ENCODE measurements at places on chromosomes 1 and 21.

DNA sequence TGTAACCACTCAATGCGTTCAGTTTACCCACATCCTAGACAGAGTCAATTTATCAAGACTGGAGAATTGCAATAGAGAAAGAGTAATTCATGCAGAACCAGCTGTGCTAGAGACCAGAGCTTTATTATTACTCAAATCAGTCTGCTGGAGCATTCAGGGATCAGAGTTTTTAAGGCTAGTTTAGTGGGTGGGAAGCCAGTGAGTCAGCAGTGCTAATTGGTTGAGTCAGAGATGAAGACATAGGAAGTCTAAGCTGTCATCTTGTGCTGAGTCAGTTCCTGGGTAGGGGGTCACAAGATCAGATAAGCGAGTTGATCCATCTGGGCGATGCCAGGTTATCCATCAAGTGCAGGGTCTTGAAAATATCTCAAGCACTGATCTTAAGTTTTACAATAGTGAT is 499.6 kb downstream of the MRPL39 start:
- DNase-seq: no peak

- no peak for DNase-seq
These were observed 35.4 kb upstream of the SAMD11 start for GRCh38 chr1:888297-888696.

DNA sequence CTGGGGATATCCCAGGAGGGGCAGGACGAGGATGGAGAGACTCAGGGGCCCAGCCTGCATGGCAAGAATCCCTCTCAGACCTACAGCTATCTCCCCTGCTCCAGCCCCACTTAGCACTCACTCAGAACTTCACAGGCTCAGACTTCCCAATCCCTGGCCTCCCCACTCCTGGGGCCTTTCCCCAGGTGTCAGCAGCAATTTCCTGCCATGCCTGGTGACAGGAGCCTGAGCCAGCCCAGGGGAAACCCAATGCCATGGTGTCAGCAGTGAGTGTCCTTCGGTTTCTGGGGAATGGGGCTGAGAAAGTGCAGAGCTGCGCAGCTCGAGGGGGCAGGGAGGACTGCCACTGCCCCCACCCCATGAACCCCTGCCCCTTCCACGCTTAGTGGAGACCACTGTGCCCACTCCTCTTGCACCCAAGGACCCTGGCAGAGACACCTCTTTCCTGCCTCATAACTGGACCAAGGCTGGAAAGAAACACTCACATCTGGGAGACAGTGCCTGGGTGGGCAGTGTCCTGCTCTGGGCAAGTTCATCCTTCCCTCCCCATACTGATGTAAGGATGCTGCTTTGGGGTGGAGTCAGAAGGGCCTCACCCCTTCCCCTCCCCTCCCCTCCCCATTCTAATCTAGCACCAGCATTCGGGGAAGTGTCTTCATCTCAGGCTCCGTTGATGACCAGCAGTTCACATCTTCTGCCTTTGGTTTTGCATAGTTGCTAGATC is 17.1 kb upstream of the UBL4B start:
- no peak for DNase-seq

DNA sequence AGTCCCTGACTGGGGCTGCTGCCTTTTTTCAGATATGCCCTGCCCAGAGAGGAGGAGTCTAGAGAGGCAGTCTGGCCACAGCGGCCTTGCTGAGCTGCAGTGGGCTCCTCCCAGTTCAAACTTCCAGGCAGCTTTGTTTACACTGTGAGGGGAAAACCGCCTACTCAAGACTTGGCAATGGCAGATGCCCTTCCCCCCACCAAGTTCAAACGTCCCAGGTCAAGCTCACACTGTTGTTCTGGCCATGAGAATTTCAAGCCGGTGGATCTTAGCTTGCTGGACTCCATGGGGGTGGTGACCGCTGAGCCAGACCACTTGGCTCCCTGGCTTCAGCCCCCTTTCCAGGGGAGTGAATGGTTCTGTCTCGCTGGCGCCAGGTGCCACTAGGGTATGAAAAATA is 18.3 kb upstream of the C1orf53 start:
- DNase-seq: no peak

- no peak for DNase-seq
These were observed 210.0 kb upstream of the FOXD3 start for GRCh38 chr1:63112155-63112900.

DNA sequence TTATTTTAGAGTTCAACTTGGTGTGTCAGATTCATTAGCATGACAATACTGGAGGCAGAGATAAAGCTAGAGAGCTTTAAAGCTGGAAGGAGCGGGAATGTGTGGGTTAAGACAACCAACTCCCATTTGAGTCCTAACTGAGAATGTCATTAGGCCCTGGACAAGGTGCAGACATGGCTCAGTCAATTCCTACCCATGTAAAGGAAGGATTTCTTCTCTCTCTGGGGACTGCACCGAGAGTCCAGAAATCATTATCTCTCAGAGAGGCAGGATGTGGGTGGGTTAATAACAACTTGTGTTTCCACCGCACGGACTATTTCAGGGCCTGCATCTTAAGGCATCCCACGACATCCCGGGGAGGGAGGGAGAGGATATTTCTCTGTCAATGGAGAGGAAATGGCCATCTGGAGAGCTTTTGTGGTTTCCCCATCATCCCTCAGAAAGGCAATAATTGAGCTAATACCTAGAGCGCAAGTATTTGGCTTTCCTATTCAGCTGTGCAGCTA is 46.7 kb upstream of the SARS1 start:
- DNase-seq: no peak

DNA sequence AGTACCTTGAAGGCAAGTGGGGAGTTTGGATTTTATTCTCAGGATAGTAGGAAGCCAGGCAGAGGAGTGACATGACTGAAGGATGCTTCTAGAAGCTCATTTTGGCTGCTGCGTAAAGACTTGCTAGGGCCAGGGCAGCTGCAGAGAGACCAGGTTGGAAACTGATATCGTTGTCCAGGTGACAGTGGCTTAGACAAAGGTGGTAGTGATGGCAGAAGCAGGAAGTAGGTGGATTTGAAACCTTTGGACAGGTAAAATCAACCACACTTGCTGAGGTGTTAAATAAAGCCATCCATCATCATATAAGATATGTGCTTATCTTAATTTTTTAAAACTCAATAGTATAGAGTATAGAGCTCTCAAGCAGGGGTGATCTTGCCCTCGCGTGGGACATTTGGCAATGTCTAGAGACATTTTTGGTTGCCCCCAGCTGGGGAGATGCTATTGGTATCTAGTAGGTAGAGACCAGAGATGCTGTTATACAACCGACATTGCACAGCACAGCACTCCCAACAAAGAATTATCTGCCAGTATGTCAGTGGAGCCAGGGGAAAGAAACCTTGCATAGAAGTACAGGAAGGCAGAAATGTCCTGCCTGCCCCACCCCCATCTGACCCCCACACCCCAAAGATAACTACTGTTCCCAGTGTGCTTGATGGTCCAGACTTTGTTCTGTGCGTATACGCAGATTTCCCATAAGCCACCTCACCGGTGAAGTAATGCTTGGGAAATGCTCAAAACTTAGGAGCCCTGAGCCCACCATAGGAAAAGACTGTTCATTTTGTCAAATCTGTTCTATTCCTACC is 31.1 kb downstream of the TMEM51 start:
- no peak for DNase-seq

GRCh38 chr1:43358121-43358745 is 548 bp upstream of the CDC20 start:
- no peak for DNase-seq

- DNase-seq: peak; percentile 39
These were observed 14.8 kb upstream of the NCMAP start for GRCh38 chr1:24540906-24541710.

- no peak for DNase-seq
These were observed 6.4 kb downstream of the IFNLR1 start for GRCh38 chr1:24180676-24181075.

- no peak for DNase-seq
These were observed 11.5 kb upstream of the TMEM51 start for GRCh38 chr1:15141935-15142539.

DNA sequence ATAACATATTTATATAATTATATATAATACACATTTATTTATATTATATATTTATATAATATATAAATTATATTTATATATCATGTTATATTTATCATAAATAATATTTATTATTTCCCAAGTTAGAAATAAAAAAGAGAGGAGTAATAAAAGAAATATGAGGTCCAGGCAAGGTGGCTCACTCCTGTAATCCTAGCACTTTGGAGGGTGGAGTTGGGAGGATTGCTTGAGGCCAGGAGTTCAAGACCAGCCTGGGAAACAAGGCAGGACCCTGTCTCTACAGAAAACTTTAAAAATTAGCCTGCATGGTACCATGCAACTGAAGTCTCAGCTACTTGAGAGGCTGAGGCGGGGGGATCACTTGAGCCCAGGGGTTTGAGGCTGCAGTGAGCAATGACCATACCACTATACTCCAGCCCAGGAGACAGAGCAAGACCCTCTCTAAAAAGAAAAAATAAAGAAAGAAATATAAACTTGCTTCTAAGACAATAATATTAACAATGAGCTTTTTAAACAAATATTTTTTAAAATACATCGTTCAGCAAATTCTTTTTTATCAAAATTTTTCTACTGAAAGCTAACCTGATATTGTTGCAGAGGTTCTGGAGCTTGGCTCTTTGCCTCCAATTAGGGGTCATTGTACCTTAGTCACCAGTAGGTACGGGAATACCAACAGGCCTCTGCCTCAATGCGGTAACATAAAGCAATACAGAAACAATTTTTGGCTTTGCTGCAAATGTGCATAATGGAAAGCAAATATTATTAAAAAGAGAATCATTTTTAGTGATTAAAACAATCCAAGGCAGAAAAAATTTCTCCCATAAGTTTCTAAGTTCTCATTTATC is 290.0 kb downstream of the SETD4 start:
- no peak for DNase-seq

- DNase-seq: no peak
These were observed 220.4 kb upstream of the CAMK1G start for GRCh38 chr1:209363112-209363511.

GRCh38 chr1:99230695-99231094 is 33.6 kb upstream of the PLPPR4 start:
- DNase-seq: no peak

DNA sequence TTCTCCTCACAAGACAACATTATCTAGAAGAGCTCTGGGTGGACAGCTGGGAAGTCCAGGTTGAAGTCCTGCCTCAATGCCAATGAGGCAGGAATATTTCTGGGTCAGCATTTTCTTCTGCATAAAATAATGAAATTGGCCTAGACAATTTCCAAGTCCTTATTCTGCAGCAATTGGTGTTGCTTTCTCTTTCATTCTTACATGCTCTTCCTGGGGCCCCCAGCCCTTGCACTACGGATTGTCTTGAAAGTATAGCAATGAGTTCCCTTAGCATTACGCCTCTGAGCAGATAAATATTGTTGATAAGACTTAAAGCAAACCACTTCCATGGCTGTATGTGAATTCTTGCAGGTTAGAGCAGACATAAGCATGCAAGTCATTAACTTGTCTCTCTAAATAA is 188.5 kb downstream of the TGFBR3 start:
- DNase-seq: peak; percentile 40

- peak; percentile 31 for DNase-seq
These were observed 143.0 kb downstream of the MRPL39 start for GRCh38 chr21:25464275-25464674.

- DNase-seq: no peak
These were observed 131.1 kb downstream of the GLUL start for GRCh38 chr1:182260516-182260915.

DNA sequence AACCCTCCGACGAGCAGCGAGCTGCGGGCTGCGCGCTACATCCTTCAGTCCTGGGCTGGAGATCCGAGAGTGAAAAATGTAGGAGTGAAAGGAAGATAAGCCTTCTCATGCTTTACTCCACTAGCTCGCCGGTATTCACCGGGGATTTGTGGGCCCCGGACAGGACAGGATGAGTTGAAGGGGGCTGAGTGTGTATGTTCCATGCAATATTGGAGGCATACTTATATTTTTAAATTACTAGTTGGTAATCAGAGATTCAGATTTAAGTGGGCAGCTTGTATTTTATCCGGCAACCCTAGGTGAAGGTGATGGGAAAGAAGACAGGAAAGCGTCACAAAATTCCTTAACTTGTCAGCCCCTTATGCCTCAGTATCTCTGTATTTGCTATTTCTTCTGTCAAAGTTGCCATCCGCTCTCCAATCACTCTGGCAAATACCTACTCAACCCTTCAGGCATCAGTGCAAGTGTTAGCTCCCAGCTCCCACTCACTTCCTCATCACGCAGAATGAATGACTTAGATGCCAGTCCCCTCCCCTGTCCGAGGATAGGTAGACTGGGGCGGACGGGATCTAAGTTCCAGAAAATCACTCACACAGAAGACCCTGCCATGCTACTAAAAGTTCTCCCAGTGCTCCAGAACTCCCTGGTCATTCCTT is 503 bp upstream of the PIGM start:
- DNase-seq: no peak

- DNase-seq: peak; percentile 73
These were observed 22.8 kb upstream of the TARS2 start for GRCh38 chr1:150464422-150464826.

DNA sequence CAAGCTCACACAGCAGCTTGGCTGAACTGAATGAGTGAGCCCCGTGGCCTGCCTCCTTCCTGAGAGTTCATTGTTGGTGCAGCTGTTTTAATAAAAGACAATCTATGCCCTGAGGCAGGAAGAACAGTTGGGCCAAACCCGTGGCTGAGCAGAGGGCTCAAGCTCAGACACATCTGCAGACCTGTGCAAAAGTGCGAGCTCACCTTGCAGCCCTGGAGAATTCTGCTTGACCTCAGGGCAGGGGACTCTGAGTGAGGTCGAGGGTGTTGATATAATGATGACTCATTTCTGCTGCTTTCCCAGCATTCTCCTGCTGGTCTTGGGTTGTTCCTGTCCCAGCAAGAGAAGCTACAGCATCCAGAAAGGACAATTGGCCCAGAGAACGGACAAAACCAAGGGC is 61.0 kb downstream of the ATP5PO start:
- DNase-seq: no peak

DNA sequence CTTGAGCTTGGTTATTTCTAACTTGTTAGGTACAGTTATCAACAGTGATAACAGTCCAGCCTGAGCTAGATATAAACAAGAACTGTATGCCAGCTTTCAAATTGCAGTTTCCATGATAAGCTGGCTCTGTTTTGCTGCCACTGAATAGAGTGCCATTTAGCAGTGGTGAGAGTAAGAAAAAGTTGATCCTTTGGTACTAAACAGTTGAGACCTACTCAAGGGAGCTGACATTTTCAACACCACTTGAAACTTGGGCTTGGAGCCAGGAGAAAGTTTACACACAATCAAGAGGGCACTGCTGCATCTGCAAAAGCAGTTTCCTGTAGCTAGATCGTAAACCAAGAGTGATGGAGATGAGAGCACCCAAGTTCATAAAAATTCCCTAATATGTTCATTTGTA is 131.3 kb downstream of the RGS7 start:
- DNase-seq: no peak

GRCh38 chr1:6989212-6990159 is 204.2 kb downstream of the CAMTA1 start:
- DNase-seq: no peak

DNA sequence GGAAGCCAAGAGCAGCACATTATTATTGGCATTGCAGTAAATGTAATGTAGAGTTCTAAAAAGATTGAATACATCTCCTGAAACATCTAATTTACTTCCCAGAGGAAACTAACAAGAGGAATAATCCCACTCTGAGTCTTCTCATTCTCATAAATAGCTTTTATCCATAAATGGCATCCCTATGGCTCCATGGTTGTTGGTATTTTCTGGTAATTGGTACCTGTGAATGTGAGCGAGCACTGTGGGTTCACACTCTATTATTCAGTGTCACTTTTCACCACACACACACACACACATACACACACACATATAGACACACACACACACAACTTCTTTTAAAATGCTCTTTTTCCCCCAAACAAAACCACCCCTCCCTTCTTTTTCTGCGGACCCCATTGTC is 4.7 kb upstream of the WLS start:
- no peak for DNase-seq
